ENCODE measurements at places on chromosomes 5 and 9.

GRCh38 chr5:34064656-34065055 lies 21.6 kb upstream of the C1QTNF3 start:
- no peak for DNase-seq

- DNase-seq = no peak
Observed at GRCh38 chr5:64569858-64570257, 64.0 kb downstream of the RGS7BP start.

- DNase-seq = no peak
Observed at GRCh38 chr5:175025077-175025476, 300.7 kb downstream of the MSX2 start.

- no peak for DNase-seq
Observed at GRCh38 chr9:83012168-83012921, 50.6 kb downstream of the RASEF start.

GRCh38 chr9:8514760-8515159 lies 715.2 kb upstream of the DMAC1 start:
- DNase-seq = no peak

All from renal cortical epithelial cell (primary cell).